ENCODE measurements at places on chromosomes 4 and X.

- no peak for DNase-seq
Observed at GRCh38 chr4:137266511-137266910, 265.8 kb downstream of the PCDH18 start.

DNA sequence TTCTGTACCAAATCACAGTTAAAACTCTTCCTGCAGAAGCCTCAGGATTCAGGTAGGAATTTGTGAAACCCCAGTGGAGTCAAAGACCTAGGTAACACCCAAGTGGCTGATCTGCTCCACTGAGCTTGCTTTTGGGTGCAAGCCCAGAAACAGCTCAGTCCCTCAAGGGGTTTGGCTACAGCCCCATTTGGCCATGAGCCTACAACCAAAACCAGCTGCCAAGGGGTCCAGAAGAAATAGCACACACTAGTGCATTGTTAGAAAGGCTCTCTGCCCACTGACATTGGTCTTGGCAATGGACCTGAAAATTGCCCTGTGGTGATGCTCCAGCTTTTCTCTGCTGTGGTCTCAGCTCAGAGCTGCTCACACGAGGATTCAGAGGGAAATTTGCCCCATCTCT is 577.4 kb upstream of the INTU start:
- DNase-seq = no peak

GRCh38 chrX:39174772-39175417 is 373.6 kb downstream of the MID1IP1 start:
- DNase-seq = no peak

GRCh38 chr4:14345356-14345775 is 656.9 kb upstream of the CPEB2 start:
- DNase-seq = no peak

- no peak for DNase-seq
Observed at GRCh38 chrX:34656842-34657725, at the start of gene TMEM47. TSS of gene TMEM47 (minus strand) at chrX:34657285. CDS start at chrX:34657029, 256 bp downstream.

- no peak for DNase-seq
Observed at GRCh38 chrX:23954396-23954795, 46.6 kb downstream of the CXorf58 start.

DNA sequence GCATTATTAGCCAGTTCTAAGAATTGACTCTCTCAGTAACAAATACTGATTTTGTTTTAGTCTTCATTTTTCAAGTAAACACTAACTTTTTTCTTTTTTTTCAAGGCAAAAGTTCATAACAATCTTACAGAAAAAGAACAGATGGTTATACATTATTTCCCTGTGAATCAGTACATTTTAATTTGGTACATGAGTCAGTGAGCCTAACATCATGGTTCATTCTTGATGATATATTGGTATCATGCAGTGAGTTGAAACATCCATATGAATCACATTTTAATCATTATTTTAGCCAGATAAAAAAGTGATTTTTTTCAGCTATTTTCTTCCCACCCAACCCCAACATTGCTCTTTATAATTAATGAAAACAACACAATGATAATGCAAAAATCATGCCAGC is 184.3 kb upstream of the TACR3 start:
- no peak for DNase-seq

- no peak for DNase-seq
Observed at GRCh38 chr4:40421839-40422708, 86.9 kb downstream of the CHRNA9 start.

GRCh38 chrX:69313617-69314290 is 148.5 kb upstream of the PJA1 start:
- DNase-seq = no peak

DNA sequence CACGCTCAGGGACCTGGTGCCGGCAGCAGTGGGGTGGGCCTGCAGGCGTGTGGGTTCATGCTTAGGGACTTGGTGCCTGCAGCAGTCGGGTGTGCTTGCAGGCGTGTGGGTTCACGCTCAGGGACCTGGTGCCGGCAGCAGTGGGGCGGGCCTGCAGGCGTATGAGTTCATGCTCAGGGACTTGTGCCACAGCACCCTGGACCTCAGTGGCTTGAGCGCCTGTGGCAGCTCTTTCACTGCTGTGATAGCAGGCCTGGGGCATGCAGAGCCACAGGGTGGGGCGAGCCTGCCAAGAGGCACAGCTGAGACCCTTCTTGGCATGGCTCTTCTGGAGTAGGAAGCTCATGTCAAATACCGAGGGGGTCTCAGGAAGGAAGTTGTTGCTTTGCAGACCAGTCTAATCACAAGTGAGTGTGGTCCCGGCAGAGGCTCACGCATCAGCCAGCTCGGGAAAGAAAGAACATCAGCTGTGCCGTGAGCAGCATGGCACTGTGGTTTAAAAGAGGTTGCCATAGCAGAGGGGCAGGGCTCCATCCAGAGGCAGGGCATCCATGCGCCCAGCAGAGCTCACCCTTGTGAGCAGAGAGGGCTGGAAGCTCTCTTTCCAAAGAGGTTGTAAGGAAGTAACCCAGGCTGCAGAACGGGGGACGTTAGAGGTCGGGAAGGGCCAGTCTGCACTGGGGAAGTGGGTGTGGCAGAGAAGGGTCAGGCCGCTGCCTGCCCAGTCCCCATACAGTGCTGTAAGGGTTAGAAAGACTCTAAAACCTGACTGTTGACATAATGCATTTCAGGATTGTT is 21.1 kb downstream of the PIGG start:
- DNase-seq = no peak

GRCh38 chr4:173485164-173485563 is 44.9 kb downstream of the HAND2 start:
- no peak for DNase-seq

- no peak for DNase-seq
Observed at GRCh38 chr4:121199742-121200561, 35.8 kb upstream of the TNIP3 start.

GRCh38 chrX:19566359-19567222 is 51.3 kb upstream of the MAP3K15 start:
- no peak for DNase-seq

DNA sequence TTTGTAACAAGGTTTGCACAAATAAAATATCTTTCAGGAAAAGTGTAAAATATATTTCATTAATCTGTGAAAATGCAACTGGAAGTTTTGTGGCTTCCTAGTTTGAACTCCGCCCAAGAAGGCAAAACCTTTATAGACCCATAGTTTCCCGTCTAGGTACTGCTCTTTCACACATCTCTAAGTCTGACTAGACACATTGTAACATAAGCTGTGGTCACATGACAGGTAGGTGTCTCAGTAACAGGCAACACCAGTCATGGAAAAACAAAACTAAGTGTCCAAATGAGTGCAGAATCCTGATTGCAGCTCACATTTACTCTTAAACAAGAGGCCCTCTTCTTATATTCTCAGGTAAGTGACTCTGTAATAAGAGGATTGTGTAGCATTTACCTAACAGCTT is 55.6 kb downstream of the SNCA start:
- DNase-seq = no peak

GRCh38 chrX:54980334-54980733 is 13.7 kb downstream of the PFKFB1 start:
- DNase-seq = no peak

GRCh38 chrX:52280812-52281211 is 88.0 kb upstream of the XAGE2 start:
- DNase-seq = no peak

DNA sequence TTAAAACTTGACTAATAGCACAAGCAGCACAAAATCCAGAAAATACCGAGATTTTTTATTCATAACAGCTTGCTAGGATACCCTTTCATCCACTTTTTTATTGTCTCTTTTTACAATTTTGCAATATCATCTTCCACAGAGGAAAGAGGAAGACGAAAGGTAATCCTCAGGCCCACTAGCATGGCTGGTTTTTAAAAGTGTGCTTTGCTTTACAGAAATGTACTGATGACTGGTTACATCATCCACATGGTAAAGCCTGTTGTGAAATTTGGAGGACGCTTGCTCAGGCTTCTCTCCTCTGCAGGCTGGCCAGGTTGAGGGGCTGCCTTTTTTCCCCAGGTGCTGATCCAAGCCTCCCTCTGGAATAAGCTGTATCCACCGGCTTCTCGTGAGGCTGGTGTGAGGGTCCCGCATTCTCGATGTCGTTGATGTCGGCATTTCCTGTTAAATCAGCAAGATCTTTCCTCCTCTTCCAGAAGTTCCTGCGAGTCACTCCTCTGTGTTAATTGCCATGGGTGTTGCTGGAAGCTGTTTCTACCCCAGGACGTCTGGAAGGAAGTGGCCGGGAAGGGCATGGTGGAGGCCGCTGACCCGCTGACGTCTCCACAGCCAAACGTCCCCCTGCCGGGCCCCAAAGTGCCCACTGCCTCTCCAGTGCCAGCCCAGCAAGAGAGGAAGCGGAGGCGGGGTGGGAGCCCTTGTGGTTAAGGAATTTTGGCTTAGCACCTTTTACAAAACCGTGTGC is 5.8 kb upstream of the DGKQ start:
- no peak for DNase-seq

- no peak for DNase-seq
Observed at GRCh38 chr4:110849461-110849860, 226.6 kb upstream of the PITX2 start.

Data from stimulated activated CD8-positive, alpha-beta memory T cell treated with anti-CD3 and anti-CD28 coated beads, Interleukin-7, amount 100 ng/mL, for 4 hours (primary cell).